DMS79 (cell line): ENCODE measurements at places on chromosomes 12 and 14.
A peak's percentile ranks its signal among the peaks of the same experiment; 100 is the strongest.

GRCh38 chr12:18898470-18898869, 160.6 kb downstream of the CAPZA3 start:
- no peak for DNase-seq

- DNase-seq = no peak
Observed at GRCh38 chr12:18345021-18345735, 83.9 kb downstream of the PIK3C2G start.

DNA sequence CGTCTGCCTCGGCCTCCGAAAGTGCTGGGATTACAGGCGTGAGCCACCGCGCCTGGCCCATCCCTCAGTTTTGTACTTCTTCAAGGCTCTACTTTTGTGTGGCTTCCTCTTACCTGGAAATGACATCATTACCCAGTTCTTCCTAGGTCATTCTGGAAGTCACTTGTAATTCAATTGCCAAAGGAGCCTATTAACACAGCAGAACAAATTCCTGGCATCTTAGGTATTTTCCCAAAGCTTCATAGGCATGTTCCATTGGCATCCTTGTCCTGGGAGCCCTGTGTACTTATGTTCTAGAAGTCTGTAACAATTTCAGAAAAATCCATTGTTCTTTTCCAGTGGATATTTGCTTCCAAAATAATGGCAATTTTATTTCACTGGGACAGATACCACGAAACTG, 60.6 kb downstream of the DAAM1 start:
- DNase-seq = no peak

- peak; percentile 42 for DNase-seq
Observed at GRCh38 chr14:102694530-102695166, 82.6 kb upstream of the TRAF3 start.

- no peak for DNase-seq
Observed at GRCh38 chr12:69027411-69027881, 94.5 kb upstream of the CPM start.

GRCh38 chr12:108302403-108303311, 36.5 kb downstream of the CMKLR1 start:
- DNase-seq = no peak

DNA sequence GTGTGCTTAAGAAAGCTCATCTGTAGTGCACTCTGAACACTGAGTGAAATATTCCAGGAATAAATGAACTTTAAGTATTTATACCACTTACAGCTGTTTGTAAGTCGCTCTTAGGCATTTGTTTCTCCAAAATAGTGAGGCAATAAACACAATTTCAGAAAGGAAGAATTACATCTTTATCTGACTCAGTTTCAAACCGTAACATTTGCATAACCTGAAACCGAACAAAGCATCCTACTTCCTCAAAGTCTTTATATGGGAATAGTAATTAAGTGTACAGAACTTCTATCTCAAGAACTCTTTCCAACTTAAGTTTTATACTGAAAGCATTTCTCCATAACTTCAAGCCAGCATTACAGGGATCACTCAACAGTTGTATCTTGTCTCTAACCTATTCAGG, 58.4 kb downstream of the SOX5 start:
- no peak for DNase-seq

- DNase-seq = peak; percentile 78
Observed at GRCh38 chr14:55103005-55103640, 25.9 kb upstream of the LGALS3 start.

GRCh38 chr14:73526036-73526984, 10.6 kb upstream of the ACOT1 start:
- DNase-seq = no peak

DNA sequence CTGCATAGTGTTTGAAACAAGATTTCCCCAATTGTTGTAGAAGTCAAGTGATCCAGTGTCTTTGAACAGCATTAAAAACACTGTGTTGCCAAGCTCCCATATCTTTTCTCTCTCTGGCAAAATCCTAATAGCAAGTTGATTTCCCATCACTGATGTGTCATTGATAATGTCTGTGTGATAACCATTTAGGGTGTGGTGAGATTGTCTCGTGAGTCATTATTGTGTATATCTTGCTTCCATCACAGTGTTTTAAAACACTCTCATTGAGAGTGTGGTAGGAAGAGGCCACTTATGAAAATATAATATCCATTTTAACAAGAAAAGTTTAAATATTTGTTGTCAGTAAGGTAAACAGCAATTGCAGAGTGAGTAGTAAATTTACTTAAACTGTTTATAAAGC, 74.7 kb downstream of the PRORP start:
- no peak for DNase-seq

DNA sequence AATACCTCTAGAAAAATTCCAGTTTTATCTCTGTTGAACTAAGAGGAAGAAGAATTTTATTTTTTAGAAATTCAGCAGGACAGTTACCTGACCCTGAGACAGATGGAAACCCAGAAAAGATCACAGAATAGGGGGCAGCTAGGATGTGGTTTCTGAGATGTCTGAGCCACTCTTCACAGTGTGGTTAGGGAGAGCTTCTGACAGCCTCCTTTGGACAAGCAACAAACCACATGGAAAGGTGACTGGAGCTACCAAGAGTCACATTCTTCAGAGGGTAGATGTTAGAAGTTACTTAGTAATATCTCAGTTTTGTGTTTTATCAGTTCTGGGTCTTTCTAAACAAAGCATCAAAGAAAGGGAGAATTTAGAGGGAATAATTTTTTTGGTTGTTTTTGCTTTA, 117.3 kb upstream of the NAP1L1 start:
- DNase-seq = no peak

DNA sequence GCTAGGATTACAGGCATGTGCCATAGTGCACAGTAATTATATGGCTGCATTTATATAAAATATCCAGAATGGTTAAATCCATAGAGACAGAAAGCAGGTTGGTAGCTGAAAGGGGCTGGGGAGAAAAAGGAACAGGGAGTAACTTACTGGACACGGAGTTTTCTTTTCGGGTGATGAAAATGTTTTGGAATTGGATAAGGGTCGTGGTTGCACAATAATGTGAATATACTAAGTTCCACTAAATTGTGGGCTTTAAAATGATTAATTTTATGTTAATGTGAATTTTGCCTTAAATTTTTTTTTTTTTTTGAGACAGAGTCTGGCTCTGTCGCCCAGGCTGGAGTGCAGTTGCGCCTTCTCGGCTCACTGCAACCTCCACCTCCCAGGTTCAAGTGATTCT, 70.1 kb upstream of the BDKRB2 start:
- no peak for DNase-seq

- DNase-seq = no peak
Observed at GRCh38 chr12:130920723-130921381, 32.9 kb upstream of the ADGRD1 start.

DNA sequence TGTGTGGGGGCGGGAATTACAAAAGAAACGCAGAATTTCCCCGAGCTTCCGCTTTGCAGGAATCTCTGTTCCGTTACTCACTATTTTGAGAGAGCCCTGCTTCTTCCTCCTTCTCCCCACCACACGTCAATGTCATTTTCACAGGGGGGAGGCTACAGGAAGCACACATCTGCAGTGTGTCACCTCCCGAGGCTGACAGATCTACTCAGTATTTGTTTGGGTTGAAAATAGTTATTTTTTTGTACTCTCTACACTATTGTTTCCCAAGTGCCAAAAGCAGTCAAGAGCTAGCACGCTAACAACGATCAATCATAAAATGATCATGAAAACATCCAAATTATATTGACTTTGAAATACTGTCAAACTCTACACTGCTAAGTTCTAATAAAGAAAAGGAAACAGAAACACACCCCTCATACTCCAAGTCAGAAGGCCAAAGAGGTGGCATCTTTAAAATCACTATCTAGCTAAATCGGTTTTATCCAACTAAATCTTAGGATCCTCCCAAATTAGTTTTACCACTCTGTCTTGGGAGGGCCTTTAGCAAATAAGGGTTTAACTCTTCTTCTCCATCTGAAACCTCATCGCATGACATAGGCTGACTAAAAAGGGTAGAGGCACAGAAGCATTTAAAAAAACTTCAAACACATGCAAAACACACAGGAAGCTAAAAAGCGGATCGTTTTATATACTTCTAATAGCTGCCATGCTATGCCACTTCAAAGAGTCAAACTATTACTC, 51.8 kb downstream of the FOXN3 start:
- no peak for DNase-seq

- no peak for DNase-seq
Observed at GRCh38 chr14:46596236-46596635, 55.3 kb downstream of the RPL10L start.

DNA sequence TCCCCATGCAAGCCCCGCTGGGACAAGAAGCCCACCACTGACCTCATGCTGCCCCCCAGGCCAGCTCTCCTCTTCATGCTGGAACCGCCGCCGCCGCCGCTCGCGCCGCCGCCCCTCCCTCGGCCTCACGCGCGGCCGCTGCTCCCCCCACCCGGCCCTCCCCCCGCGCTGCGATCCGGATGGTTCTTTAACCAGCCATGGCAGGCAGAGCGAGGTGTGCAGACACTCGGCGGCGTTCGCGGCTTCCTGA, at the start of gene DCAF5:
Gene DCAF5, minus strand, starts transcription at position 218 of the 250 bp plus-strand sequence. Its CDS starts 141 bp downstream, at position 77.
- no peak for DNase-seq

DNA sequence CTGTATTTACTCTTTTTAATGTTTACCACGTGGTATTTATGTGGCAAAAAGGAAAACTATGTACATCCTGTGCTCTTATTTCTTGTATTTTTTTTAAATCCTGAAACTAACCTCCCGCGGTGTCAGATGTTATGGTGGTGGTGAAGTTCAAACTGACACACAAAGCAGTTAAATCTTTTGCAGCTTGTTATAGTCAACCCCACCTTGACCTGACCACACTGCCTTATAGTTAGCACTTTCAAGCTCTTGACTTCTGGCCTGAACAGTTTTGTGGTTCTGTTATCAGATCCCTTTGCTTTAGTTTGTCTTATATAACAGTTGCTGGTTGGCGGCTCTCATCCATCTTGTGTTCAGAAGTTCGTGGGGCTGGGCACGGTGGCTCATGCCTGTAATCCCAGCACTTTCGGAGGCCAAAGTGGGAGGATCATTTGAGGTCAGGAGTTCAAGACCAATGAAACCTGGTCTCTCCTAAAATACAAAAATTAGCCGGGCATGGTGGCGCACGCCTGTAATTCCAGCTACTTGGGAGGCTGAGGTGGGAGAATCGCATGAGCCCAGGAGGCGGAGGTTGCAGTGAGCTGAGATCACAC, 2.1 kb downstream of the UNG start:
- DNase-seq = no peak

GRCh38 chr12:106739318-106739717, 35.2 kb upstream of the RIC8B start:
- no peak for DNase-seq

- no peak for DNase-seq
Observed at GRCh38 chr12:572532-572899, 90.7 kb downstream of the NINJ2 start.

- no peak for DNase-seq
Observed at GRCh38 chr12:4745249-4745648, 25.0 kb downstream of the GALNT8 start.

GRCh38 chr12:46371718-46372543, 642 bp downstream of the SLC38A2 start:
- DNase-seq = peak; percentile 17

DNA sequence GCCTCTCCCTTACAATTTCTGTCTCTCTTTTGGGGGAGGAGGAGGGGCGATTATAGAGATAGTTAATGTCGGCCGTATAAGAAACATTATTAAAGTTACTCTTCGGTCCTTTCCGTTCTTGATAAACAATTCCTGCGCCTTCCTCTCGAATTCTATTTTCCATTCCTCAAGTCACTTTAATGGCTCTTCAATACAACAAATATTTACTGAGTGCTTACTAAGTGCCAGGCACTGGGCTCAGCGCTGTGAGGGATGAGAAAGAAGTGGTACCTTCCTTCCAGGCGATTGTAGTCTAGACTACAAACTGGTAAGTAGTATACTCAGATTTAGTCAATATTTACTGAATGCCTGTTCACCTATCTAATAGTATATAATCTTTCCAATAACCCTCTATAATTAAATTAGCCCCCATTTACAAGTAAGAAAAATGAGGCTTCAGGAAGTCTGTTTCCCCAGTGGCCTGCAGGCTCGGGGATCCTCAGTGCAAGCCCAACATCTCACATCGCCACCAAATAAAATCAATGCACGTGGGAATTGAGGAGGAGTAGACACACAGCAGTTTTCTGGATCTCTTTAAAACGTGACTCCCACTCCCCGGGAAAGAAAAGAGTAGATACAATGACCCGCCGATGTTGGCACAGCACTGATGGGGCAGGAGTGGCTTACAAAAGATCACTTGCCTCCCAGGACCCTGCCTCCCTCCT, 589 bp upstream of the ZNF219 start:
- DNase-seq = peak; percentile 46

- no peak for DNase-seq
Observed at GRCh38 chr14:91406982-91407381, 10.6 kb downstream of the CCDC88C start.
